ENCODE measurements at places on chromosomes 16 and 17. TPM values are rescaled to one million over a fixed set of nuclear protein-coding genes. Genes with fewer than 3 reads are reported as not detected.
A peak's percentile ranks its signal among the peaks of the same experiment; 100 is the strongest.

DNA sequence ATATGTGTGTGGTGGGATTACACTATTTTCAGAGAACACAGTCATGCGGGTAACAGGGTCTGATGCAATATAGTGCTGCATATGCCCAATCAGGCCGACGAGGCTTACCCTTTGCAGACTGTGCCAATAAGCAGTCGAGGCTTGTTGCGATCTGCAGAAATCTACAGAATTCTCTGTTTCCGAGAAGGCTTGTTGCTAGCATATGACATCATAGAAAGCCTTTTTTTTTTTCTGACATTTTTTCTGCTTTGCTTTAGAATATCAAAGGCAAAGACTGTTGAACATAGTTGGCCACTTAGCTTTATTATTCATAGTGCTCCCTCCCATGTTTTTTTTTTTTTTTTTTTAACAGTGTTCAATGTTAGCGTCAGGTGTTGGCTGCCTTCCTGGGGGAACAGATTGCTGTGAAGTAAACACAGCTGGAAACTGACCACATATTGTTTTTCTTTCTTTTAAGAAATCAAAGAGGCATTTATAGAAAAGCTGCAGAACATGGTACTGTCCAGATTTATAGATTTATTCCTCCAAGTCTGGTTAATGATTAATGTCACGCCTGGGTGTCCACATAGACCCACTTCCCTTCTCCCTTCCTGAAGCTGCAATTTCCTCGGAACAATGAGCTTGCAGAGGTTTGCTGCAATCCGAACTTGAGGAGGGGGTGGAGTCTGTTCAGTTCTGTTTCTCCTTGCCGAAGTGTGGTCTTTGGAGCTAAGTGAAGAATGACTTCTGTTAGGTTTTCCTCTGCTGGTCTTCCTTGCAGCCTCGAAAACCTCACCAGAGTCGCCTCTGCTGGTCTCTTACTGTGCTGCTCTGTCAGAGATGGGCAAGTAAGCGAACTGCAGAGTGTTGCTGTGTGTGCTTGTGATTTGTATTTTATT, 87.3 kb downstream of the MAP2K6 start:
- DNase-seq, result peak; percentile 2

DNA sequence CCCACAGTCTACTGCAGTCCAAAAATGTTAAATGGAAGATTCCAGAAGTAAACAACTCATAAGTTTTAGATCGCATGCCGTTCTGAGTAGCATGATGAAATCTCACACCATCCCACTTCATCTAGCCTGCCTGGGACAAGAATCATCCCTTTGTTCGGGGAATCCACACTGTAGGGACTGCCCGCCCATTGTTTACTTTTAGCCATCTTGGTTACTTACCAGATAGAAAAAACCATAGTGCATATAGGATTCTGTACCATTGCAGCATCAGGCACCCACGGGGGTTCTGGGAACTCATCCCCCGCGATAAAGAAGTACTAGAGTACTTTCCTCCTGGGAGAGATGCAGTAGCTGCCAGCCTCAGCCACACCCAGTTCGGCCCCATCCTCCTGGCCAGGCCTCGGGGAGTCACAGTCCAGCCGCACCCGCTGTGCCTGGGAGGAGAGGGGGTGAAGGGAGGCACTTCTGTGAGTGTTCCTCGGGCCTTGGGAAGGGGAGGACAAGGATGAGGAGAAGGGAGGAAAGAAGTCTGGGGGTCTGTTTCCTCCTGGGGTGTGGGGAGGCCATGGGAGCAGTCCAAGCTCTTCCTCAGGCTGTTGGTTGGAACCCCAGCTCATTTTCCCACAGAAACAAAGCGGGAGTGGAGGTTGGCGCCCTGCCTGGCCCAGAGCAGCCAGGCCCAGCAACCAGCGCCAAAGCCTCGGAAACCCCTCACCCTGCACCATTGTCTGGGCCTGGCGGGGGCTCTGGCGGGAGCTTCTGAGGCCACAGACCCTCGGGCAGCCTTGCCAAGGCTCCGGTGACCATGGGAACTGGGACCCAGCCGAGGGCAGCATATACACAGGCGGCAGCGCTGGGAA, 8.9 kb downstream of the TRIM47 start:
- peak; percentile 14 for DNase-seq

DNA sequence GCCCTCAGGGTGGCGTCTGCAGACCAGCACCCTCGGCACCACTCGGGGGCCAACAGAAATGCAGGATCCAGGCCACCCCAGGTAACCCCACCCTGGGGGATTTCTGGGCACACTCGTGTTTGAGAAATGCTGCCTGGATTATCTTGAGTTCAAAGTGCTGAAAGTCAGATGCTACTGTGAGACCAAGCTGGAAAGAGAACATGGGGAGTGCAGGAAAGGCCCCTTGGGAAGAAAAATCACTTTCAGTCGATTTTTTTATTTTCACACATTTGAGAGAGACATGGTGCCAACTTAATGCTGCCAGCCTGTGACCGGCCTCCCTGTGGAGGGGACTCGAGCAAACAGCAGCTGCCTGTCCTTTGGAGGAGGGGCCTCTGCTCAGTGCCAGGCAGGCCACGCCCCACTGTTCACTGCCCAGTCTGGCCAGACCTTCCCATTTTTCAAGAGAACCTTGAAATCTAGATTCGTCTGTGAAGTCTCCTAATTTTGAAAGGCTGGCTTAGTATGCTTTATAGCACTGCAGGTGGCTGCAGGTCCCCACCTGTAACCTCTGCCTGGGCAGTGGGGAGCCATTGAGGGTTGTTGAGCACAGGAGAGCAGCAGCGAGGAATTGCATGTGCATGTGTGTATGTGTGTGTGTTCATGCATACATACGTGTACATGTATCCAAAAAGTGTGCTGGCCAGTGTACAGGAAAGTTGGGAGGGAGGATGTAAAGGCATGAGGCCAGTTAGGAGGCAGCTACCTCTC, 70.7 kb upstream of the PLCG2 start:
- DNase-seq, result no peak

TEKT5 gene
- total RNA-seq, result 1.4 TPM

CCDC200 gene
- total RNA-seq, result not detected

ZG16B gene
- total RNA-seq, result 0.12 TPM
